Upper lobe of left lung (tissue), 6 donors: ENCODE measurements at places on chromosomes 16 and 17. TPM values are rescaled to one million over a fixed set of nuclear protein-coding genes. Genes with fewer than 3 reads are reported as not detected.

- DNase-seq = peak; percentile 37
These were observed 7.4 kb upstream of the B9D1 start for GRCh38 chr17:19369846-19370492.

DNA sequence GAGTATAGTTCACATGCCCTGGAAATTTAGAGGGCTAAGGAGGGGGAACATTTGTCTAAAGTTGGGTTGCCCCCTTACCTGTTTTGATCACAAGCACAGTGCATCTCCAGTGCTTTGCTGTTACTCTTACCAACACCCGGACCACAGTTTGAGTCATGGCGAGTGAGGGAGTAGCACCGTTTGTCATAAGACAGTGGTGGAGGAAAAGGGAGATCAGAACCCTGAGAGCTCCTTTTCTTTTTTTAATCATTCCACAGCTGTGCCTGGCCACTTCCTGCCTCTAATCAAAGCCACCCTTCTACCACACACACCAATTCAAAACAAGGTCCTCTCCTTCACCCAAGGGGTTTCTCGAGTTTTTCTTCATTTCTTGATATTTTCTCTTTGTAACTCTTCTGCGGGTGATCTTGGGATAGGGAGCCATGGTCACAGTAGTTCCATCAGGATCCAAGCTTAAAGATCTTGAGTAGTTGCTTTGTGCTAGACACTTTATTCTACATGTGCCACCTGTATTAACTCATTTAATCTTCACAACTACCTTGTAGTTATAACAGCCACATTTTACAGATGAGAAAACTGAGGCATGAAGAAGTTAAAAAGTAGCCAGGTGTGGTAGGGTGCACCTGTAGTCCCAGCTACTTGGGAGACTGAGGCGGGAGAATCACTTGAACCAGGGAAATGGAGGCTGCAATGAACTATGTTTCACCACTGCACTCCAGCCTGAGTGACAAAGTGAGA lies 5.0 kb upstream of the MYL4 start:
- DNase-seq = no peak

- no peak for DNase-seq
These were observed 88.2 kb downstream of the SPECC1 start for GRCh38 chr17:20097330-20097729.

DNA sequence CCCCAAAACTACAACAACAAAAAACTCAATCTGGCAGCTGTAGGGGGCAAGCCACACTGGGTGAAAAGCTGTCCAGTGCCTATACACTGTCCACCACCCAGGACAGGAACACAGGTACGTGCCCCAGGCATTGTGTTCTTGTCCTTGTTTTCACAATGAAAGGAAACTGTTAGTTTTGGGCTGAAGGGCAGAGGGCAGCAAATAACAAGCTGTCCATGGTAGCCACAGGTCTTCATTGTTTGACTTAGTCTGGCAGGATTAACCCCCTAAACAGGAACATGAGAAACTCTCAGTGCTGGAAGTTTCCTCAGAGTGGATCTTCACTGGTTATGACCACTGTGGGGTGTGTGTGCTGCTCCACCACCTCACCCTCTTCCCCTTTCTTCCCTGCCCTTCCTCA lies 224.6 kb upstream of the N4BP1 start:
- no peak for DNase-seq

DNA sequence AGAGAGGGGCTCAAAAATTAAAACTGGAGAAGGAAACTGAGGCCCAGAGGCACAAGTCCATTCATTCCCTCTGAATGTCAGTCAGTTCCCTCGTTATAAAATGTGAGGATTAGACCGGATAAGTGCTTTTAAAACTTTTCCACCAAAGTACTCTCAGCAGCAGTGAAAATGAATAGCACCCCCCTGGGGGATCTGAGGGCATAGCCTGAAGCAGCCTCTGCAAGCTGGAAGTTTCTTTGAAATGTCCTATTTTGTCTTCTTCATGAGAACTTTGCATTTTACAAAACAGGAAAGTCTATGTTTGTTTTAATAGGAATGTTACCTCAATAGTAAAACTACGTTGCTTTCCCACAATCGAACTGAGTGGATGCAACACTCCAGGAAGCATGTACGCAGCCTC lies 273.0 kb downstream of the CEP112 start:
- DNase-seq = no peak

- DNase-seq = no peak
These were observed 22.8 kb downstream of the ABCC1 start for GRCh38 chr16:15972046-15972868.

DNA sequence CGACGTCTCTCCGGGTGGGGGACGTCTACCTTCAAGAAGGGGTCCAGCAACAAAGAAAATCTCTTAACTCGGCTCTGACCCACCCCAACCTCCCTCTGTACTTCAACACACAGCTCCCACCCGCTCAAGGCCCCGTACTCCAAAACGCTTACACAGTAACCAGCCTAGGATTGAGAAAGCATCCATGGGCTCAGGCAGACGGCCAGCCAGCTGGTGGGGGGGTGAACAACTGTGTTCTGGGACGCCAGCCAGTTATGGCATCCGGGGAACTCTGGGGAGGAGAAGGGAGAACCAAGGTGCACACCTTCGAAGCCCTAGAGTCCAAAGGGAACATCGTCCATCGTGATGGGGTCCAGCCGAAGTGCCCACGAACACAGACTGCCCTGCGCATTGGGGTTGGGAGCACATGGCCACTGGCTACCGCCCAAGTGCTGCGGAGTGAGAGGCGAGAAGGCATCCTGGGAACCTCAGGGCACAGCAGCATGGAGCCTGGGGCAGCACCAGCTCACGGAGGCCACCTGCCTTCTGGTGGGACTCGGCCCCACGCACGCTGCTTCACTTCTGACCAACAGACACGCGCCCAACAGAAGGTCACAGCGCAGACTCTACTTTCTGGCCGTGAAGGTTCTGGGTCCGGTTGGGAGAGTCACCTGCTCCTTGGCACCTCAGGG lies 14.3 kb downstream of the SLC16A3 start:
- DNase-seq = peak; percentile 86

- DNase-seq = no peak
These were observed 5.0 kb upstream of the ARHGAP17 start for GRCh38 chr16:25020112-25020631.

GRCh38 chr16:67187175-67187890 lies 2.6 kb downstream of the EXOC3L1 start:
- DNase-seq = peak; percentile 77

DNA sequence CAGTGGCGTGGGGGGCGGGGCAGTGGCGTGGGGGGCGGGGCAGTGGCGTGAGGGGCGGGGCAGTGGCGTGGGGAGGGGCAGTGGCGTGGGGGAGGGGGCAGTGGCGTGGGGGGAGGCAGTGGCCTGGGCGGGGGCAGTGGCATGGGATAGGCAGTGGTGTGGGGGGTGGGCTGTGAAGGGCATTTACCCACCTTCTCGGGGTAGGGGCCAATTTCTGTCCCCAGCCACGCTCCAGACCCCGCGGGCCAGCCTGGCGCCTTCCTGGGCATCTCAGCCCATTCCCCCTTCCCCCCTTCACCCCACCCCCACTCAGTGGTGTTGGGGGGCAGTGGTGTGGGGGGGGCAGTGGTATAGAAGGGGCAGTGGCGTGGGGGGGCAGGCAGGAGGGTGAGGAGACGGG lies 92.7 kb downstream of the LITAF start:
- no peak for DNase-seq

DNA sequence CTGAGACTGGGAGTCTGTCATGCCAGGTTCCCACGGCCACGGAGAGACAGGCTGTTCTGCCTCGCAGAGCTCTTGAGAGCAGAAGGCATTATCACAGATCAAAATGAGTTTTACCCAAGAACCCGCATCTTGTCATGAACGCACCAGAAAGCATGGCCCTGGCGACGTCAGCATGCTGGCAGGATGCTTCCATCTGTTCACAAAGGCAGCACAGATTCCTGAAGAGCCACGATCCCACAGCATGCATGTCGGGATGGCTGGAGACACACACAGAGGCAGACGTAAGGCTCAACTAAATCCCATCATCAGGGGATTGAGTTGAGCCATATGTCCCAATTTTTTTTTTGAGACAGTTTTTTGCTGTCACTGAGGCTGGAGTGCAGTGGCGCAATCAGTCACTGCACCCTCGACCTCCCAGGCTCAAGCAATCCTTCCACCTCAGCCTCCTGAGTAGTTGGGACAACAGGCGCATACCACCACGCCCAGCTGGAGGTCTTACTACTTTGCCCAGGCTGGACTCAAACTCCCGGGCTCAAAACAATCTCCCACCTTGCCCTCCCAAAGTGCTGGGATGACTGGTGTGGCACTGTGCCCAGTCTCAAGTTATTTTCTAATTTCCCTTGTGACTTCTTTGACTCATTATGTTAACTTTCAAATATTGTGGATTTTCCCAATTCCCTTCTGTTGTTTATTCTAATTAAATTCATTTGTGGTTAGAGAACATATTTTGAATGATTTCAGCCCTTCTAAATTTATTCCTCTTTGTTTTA lies 11.1 kb downstream of the FANCA start:
- no peak for DNase-seq

DNA sequence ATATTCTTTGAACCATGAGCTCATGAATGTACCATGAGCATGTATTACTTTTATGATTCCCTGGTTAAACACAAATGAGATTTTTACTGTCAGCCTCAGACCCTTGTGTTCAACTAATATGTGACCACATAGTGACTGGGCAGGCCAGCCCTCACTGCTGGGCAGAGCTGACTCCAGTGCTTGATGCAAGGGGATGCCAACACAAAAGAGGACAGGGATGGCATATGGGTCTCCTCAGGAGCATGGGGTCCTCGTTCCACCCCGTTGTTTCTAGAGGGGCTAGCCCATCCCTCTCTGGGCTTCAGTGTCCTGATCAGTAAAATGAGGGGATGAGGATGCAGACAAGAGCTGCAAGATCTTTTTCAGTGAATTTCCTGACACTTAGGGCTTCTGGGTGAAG lies 19.3 kb downstream of the CFAP20 start:
- no peak for DNase-seq

GRCh38 chr16:88804552-88805339 lies 1.2 kb downstream of the CDT1 start:
- DNase-seq = no peak

GRCh38 chr17:38329808-38330730 lies 13.7 kb downstream of the GPR179 start:
- no peak for DNase-seq

- peak; percentile 36 for DNase-seq
These were observed 8.5 kb downstream of the PRMT7 start for GRCh38 chr16:68319185-68319908.

DNA sequence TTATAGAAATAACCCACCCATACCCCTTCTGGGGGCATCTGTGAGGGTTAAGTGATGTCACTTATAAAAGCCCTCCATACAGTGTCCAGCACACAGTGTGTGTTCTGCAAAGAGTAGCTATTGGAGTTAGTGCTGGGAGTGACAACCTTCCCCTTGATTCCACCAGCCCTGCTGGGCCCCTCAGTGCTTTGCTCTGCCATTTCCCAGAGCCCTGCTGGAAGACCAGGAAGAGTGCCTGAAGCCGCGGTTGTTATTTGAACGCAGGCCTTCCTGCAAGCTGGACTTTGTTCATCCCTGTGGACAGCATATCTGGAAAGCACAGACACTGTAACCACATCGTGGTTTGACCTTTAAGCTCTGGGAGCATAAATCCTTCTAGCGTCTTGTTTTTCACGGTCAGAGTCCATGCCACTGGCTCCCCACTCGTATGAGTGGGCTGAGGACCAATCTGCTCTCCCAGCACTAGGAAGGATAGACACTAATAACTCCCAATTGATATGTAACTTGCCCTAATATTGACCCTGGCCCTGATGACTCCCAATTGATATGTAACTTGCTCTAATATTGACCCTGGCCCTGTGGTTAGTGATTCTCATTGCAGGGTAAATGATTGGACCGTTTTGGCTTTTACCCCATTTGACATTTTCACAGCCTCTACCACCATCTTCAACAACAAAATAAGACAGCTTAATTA lies 297.1 kb upstream of the MAF start:
- no peak for DNase-seq

DNA sequence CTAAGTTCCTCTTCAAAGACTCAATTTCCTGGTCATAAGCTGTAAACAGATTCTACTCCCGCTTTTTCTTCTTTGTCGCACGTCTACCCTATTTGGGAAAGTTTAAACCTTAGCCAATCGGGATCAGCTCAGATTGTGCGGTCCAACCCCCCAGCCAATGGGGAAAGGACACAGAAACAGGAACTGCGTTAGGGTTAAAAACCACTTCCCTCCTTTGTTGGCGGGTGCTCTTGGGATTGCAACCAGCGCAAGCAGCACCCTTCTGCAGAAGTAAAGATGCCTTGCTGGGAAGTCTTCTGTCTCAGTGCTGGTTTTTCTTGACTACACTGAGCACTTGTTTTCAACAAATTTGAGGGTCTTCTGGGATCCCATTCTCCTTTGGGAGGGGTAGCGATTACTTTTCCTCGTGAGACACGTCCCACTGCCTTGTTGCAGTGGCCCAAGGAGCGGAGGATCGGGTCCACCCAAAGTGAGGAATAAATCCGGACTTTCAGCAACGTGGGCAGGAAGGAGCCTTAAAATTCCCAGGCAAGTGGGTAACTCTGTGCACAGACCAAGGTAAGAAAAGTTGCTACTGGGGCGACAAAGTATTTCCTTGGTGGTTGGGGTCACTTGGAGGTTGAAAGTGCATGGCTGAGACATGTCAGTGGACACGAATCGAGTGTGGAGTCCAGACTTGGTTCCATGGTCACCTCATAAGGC lies 1.0 kb upstream of the YPEL3 start:
- no peak for DNase-seq

GRCh38 chr17:80415626-80416137 lies 715 bp downstream of the ENDOV start:
- DNase-seq = no peak

- DNase-seq = no peak
These were observed 156.7 kb upstream of the RPH3AL start for GRCh38 chr17:509316-509715.

DNA sequence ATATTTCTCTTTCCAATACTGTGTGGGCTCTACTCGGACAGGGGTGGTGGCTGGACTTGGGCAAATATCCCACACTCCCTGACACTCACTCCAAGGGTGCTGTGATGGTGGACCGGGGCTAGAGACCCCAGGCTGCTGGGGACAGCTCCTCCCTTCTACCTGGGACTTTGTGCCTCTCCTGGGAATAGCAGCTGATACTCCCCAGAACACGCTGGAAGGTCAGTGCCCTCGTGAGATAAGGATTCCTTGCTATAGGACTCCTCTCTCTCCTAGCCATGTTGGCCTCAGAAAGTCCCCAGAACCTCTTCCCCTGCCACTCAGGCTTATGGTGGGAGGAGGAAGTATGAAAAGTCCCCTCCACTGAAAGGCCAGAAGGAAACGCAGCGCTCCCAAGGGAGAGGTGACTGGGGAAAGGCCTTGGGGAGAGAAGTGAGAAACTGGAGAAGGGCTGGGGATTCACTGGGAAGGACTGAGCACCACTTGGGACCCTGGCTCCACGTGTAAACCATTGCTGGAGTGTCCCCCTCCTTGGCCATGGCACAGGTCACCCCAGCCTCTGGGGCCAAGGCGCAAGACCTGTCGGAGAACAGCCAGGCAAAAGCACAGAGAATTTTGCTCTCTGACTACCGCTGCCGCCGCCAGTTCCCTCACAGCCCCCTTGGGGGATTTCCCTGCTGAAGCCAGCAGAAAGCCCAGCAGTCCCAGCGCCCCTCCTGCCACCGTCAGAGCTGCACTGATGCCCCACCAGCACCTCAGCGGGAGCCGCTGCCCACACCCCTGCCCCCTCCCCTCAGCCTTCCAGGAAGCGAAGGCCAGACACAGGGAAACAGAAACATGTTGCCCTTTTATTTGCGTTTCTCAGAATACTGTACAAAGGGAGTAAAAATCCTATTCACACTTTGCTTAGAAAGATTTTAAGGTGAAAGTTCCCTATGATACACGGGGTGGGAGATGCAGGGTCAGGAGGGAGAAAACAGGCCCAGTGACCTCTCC lies 2.1 kb upstream of the GSDMB start:
- DNase-seq = peak; percentile 60

HS3ST2 gene
- total RNA-seq = 6.6 TPM

CDH15 gene
- 0.91 TPM for total RNA-seq

CDH8 gene
- total RNA-seq = 1.8 TPM

CLDN9 gene
- total RNA-seq = 1.2 TPM

CCDC40 gene
- 13.7 TPM for total RNA-seq

TRIM25 gene
- 70.2 TPM for total RNA-seq
